Large intestine (tissue), 12 donors: ENCODE measurements at places on chromosomes 12 and 14. TPM values are rescaled to one million over a fixed set of nuclear protein-coding genes. Genes with fewer than 3 reads are reported as not detected.

DNA sequence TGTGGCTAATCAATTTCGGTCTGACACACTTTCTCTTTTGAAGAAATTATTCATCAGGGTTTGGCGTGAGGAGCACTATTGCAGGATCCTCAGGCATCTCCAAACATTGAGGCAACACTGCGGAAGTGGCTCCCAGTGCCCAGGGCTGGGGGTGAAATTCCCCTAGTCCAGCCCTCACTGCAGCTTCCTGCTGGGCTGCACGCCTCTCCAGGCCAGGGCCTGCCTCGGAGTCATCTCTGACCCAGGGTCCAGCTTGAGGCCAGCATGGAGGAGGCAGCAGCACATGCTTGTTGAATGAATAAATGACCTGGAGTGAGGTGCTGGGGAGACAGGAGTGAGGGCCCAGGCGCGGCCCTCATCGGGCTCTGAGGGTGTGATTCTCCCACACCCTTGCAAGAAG lies 36.0 kb upstream of the TDRD9 start:
- peaks cover 38% of the 10 kb centered on the region for H3K4me1 ChIP-seq
- no peak overlapping the region for H3K4me3 ChIP-seq
- no peak for DNase-seq
- no peaks in the 10 kb centered on the region for H3K36me3 ChIP-seq

DNA sequence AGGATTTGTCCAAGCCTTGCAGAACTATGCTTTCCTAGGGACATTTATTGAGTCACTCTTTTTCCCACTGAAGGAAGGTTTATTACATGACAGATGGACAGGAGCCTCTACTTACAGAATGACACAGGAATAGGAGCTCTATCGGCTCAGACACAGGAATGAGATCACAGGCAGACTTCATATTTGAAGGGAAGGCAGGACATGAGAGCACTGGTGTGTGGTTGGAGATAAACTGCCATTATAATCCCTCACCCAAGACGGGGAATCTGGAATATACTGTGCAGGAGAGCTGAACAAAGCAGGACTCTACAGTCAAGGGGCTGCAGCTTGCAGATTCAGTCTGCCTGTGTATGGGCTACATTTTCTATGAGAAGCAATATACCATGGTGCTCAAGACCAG lies 26.8 kb upstream of the IL22 start:
- H3K4me1 ChIP-seq = no peaks in the 10 kb centered on the region
- no peak for DNase-seq
- H3K4me3 ChIP-seq = no peak overlapping the region
- no peak overlapping the region for H3K27ac ChIP-seq
- H3K27me3 ChIP-seq = no peaks in the 10 kb centered on the region

- H3K27me3 ChIP-seq = no peaks in the 10 kb centered on the region
- H3K4me3 ChIP-seq = no peak overlapping the region
- DNase-seq = no peak
- H3K27ac ChIP-seq = no peak overlapping the region
- H3K36me3 ChIP-seq = peaks cover 85% of the 10 kb centered on the region
- peaks cover 26% of the 10 kb centered on the region for H3K4me1 ChIP-seq
These were observed 29.1 kb downstream of the PLEKHG3 start for GRCh38 chr14:64733321-64733720.

GRCh38 chr12:47012552-47012951 lies 66.9 kb upstream of the PCED1B start:
- H3K4me1 ChIP-seq = no peaks in the 10 kb centered on the region
- DNase-seq = no peak
- H3K4me3 ChIP-seq = no peak overlapping the region
- no peaks in the 10 kb centered on the region for H3K27me3 ChIP-seq
- no peaks in the 10 kb centered on the region for H3K36me3 ChIP-seq

DNA sequence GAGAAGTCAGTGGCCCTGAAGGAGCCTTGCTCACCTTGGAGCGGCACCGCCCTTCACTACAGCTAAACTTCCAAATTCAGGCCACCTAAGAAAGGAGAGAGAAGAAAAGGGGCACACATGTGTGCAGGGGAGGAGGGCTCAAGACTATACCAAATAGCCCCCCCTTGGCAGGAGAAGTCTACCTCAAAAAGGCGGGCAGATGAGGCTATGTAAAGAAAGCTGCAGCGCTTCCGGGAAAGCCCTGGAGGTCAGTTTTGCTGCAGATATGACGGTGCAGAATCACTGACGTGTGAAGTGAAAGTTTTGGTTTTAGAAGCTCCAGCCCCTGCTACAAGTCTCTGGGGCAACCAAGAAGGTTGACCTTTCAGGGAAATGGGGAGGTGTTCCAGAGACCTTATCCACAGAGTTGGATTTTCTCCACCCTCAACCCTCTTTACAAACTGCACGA lies 48.2 kb upstream of the PNMA1 start:
- H3K27ac ChIP-seq = peak overlapping the region; percentile 32
- no peak overlapping the region for H3K4me3 ChIP-seq
- H3K4me1 ChIP-seq = peaks cover 51% of the 10 kb centered on the region
- DNase-seq = peak; percentile 67
- no peaks in the 10 kb centered on the region for H3K27me3 ChIP-seq

DNA sequence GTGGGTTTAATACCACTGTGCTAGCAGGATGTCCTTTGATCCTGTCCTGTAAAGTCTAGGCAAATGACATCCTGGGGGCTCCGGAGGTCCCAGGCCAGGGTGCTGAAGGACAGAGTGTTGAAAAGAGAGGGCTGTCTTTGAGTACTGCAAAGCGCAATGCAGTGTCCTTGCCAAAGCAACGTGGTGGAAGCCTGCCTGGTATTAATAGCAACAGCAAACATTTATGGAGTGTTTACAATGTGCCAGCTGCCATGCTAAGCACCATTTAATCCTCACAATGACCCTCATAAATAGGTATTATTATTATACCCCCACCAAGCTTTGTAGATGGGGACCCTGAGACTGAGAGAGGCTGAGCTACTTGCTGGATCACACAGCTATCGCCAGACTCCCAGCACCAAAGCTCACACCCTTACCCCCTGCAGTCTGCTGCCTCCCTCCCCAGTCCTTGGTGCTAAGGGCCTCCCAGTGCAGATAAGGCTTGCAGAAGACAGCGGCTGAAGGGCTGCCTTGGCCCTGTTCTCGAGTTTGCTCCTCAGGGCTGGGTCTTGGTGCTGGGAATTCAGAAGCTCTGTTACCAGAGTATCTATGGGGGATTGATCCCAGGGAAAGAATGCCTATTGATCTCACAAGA lies 427.7 kb downstream of the FUT8 start:
- H3K4me1 ChIP-seq = no peaks in the 10 kb centered on the region
- no peaks in the 10 kb centered on the region for H3K36me3 ChIP-seq
- no peaks in the 10 kb centered on the region for H3K27me3 ChIP-seq
- no peak overlapping the region for H3K27ac ChIP-seq

DNA sequence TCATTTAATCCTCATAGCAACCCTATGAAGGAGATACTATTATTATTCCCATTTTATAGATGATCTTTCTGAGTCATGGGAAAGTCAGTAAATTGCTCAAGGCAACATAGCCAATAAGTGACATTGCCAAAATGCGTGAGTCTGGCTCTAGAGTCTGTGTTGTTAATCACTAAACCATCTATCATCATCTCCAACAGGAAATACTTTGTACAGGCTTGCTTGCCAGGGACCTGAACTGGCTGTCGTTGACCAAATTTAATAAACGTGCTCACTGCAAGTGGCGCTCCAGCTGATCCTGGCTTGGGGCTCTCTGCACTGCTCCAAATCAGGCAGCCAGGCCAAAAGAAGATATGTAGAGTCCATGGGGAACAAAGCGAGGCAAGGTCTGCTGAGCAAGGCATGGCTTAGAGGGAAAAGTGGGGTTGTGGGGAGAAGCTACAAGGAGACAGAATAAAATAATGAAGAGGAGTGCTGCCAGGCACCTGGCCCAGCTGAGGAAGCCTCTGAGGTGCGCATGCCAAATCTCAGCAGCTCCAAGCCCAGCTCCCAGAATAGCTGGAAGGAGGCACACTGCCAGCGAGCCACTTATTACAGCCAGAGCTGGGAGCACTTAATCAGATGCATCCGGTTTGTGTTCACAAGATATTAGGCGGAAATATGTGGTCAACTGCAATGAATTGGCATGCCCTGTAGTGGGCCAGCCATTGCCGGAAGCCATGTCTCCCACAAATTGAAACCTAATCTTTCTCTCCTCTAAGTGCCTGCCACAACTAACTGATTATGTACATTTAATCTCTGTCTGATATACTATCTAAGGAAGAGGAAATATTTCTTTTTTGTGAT lies 43.3 kb upstream of the PTPRO start:
- H3K27ac ChIP-seq = no peak overlapping the region
- H3K36me3 ChIP-seq = no peaks in the 10 kb centered on the region
- DNase-seq = peak; percentile 8
- H3K27me3 ChIP-seq = no peaks in the 10 kb centered on the region
- H3K4me3 ChIP-seq = no peak overlapping the region

GRCh38 chr14:24818823-24819341 lies 184.9 kb upstream of the GZMB start:
- no peak for DNase-seq
- no peaks in the 10 kb centered on the region for H3K27me3 ChIP-seq

- no peaks in the 10 kb centered on the region for H3K27me3 ChIP-seq
- no peak overlapping the region for H3K4me3 ChIP-seq
- no peaks in the 10 kb centered on the region for H3K36me3 ChIP-seq
- no peak for DNase-seq
- H3K4me1 ChIP-seq = no peaks in the 10 kb centered on the region
- H3K27ac ChIP-seq = no peak overlapping the region
These were observed 1093.7 kb downstream of the SLC6A15 start for GRCh38 chr12:83818881-83819280.

GRCh38 chr12:11684393-11684792 lies 34.9 kb downstream of the ETV6 start:
- no peaks in the 10 kb centered on the region for H3K36me3 ChIP-seq
- no peak for DNase-seq
- no peak overlapping the region for H3K27ac ChIP-seq
- H3K4me3 ChIP-seq = no peak overlapping the region
- no peaks in the 10 kb centered on the region for H3K27me3 ChIP-seq

GRCh38 chr12:46722394-46723185 lies 103.2 kb downstream of the SLC38A4 start:
- H3K4me3 ChIP-seq = no peak overlapping the region
- H3K4me1 ChIP-seq = no peaks in the 10 kb centered on the region

GRCh38 chr12:122981587-122982476 lies 1.4 kb downstream of the ARL6IP4 start:
- no peaks in the 10 kb centered on the region for H3K27me3 ChIP-seq
- H3K36me3 ChIP-seq = peaks cover 45% of the 10 kb centered on the region
- DNase-seq = no peak
- H3K4me3 ChIP-seq = peak overlapping the region; percentile 93
- peak overlapping the region; percentile 76 for H3K27ac ChIP-seq

- no peak overlapping the region for H3K4me3 ChIP-seq
- no peaks in the 10 kb centered on the region for H3K36me3 ChIP-seq
- H3K4me1 ChIP-seq = peaks cover 15% of the 10 kb centered on the region
- DNase-seq = no peak
These were observed 18.1 kb upstream of the WDR20 start for GRCh38 chr14:102121567-102121966.

Gene BORCS5
- 6.4 TPM for polyA plus RNA-seq

Gene GLIPR1L1
- polyA plus RNA-seq = 0.27 TPM

Gene SIRT4
- 3.2 TPM for polyA plus RNA-seq

Gene CYP46A1
- 1.5 TPM for polyA plus RNA-seq
